T-helper 22 cell (primary cell): ENCODE measurements at places on chromosomes 16 and 17.

GRCh38 chr16:4360538-4361021, 9.5 kb upstream of the PAM16 start:
- no peak for DNase-seq

GRCh38 chr16:20763461-20764232, at the start of gene ACSM3:
ACSM3 (plus strand) TSS chr16:20764014; CDS start chr16:20770035, 6,021 bp downstream.
- peak; percentile 47 for DNase-seq

DNA sequence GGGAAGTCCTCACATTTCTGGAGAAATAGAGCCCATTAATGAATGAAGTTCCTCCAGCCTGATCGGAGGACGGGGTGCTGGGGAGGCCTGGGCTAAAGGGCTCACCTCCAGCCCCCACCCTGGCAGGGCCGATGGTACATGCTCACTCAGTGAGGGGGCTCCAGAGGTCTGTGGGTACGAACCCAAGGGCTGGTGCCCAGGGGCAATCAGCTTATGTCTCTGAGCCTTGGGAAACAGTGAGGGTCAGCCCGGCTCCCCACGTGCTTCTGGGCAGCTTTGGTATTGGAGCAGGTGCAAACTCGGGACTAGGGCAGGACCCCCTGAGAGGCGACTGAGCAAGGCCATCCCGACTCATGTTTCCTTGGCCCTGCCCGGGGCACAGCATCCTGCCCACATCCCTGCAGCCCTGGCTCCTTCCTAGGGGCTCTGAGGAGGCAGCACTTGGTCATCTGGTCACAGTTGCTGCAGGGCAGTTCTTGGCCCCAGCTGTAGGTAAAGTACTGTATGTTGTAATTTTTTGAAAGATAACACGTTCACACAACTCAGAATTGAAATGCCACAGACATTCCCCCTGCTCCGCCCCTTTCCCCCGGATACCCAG, 969 bp upstream of the CETP start:
- DNase-seq, result no peak

DNA sequence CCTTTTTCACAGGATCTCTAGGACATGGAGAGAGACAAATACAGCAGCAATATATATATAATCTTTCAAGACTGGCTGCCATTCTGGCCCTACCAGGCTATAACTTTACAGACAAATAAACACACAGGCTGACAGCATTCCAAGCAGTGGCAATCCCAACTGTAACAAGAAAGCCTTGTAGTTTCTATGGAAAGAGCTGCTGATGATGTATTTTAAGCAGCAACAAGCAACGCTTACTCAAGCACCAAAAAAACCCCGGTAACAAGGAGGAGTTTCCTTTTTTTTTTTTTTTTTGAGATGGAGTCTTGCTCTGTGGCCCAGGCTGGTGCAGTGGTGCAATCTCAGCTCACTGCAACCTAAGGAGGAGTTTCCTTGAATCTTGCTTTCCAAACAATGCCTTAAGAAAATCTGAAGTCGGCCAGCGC, 23.2 kb downstream of the LSM12 start:
- no peak for DNase-seq

DNA sequence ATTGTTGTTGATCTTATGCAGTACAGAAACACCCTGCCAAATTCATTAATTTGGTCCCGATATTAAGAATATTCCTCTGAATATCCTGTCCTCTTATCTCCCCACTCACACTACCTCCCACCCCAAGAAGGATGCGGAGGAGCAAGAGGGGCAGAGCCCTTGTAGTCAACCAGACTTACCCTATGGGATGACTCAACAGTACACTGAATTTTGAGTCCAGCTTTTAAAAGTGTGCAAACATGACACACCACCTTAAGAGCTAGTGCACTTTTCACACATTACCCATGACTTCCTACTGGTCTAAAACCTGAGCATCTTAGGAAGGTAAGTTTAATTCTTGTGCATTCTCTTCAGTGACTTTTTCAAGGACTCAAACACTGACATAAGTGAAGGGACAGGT, 9.5 kb downstream of the USP22 start:
- DNase-seq, result no peak

DNA sequence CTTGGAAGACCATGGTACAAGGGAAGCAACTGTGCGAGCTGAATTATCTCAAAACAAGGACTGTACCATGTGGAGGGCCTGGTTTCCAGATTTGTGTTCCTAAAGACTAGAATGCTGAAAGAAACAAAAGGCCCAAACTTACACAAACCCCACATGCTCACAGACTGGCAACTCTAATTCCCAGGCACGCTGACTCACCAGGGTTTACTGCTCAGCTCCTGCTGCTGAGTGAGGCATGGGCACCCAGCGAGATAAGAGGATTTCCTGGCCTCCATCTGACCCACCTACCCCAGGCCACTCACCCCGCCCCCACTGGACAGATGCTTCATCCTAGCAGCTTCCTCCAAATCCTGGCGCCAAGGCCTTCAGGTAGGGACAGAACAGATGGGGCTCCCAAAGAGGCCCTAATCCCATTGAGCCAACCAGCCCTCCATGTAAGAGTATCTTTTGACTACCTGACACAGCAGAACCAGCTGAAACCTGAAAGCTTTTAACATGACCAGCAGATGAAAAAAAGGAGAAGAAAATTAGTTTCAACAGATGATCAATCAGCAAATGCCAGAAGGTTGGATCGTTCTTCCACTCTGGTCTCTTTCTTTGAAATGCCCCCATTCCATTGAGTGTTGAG, 33.9 kb downstream of the DCUN1D3 start:
- no peak for DNase-seq
